ENCODE measurements at places on chromosomes 4 and X.

- no peak for DNase-seq
Measured at GRCh38 chrX:20218836-20219505, 47.7 kb downstream of the RPS6KA3 start.

DNA sequence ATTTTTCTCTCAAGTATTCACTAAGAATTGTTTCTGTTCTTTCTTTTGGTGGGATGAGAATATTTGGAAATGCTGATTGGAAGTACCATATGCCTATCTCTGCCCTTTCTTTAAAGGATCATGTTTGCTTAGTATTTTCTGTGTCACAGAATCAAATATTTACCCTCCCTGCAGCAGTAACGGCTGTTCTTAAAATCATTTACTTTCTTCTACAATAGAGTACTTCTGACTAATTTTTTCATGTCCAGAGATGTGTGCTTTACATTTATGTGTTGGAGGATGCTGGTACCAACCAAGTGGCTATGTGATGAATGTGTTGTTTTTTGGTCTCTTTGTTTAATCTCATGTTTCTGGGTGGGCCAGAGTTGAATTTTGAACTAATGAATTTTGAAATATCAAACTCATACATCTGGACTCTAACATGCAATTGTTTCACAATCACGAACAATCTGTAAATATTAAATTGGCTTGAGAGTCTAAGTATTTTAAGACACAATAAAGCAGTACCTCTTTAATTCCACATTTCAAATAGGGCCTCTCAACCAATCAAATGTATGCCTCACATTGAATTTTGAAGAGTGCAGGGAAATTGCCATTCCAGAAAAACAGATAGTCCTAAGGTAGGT, 59.4 kb upstream of the ARSJ start:
- no peak for DNase-seq

GRCh38 chr4:40886931-40887763, 137.4 kb downstream of the NSUN7 start:
- DNase-seq = no peak

DNA sequence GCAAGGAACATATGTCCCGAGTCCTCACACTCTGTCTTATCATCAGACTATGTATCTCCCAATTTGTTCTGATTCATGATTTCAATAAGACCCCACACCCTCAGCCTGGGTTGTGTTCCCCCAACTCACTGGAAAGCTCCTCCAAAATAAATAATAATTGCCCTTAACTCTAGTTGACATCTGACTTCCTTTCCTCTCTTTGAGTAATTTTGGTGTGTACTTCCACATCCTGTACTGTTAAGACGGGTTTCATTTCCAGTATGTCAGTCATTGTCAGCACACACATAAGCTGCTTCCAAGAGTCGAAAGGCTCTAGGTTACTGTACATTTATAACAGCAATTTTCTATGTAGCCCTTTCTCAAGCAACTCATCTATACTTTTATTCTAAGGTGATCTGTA, 52.2 kb upstream of the C1QTNF7 start:
- DNase-seq = no peak

GRCh38 chr4:165060938-165061337, 7.3 kb downstream of the TRIM75 start:
- DNase-seq = no peak

DNA sequence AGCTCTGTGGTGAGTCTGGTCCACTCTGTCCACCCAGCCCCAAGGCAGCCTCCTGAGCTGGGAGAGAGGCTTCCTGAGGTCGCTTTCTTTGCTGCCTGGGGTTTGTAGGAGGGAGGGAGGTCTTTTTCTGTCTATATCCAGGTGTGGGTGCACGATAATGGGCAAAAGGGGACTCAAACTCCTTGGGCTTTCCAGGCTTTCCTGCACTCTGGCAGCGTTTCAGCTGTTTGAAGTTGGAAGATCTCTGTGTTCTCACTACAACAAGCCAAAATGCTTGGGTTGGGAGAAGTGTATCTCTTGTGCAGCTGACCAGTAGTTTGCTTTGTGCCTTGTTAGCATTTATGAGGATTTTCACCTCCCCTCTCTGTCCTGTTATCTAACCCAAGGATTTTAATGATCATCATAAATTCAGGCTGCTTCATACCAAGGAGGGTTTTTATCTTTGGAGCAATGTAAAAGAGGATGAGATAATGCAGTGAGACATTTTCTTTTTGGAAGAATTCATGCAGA, 126.3 kb downstream of the REPS2 start:
- DNase-seq = no peak

DNA sequence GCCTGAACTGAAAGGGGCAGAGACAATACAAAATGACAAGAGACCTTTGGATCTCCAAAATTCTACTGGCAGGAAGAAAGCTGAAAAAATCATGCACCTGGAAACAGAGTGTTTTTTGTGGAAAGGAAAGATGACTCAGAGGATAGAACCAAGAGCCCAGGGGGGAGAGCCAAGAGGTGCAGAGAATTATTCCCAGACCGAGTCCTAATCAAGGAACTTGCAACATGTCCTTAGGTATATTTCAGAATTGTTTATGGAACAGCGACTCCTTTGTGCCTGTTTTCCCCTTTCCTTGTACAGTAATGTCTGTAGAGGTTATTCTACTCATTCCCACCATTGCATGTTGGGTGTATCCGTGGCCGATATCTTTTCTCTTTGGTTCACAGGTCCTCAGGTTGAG, 71.7 kb downstream of the YIPF6 start:
- DNase-seq = no peak

DNA sequence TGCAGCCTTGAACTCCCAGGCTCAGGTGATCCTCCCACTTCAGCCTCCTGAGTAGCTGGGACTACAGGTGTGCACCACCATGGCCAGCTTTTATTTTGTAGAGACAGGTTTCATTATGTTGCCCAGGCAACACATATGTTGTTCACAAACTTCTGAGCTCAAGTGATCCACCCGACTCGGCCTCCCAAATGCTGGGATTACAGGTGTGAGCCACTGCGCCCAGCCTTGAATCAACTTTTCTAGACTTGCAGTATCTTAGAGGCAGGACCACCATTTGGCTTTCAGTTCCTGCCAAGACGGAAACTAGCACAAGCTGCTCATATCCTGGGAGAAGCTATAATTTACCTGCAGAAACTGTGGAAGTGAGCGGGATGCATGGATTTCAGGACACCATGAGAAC, 19.9 kb downstream of the NAT8L start:
- DNase-seq = no peak

GRCh38 chr4:13537832-13538177, 6.5 kb downstream of the NKX3-2 start:
- DNase-seq = no peak

GRCh38 chr4:73943555-73943954, 38.3 kb downstream of the PF4 start:
- DNase-seq = no peak

DNA sequence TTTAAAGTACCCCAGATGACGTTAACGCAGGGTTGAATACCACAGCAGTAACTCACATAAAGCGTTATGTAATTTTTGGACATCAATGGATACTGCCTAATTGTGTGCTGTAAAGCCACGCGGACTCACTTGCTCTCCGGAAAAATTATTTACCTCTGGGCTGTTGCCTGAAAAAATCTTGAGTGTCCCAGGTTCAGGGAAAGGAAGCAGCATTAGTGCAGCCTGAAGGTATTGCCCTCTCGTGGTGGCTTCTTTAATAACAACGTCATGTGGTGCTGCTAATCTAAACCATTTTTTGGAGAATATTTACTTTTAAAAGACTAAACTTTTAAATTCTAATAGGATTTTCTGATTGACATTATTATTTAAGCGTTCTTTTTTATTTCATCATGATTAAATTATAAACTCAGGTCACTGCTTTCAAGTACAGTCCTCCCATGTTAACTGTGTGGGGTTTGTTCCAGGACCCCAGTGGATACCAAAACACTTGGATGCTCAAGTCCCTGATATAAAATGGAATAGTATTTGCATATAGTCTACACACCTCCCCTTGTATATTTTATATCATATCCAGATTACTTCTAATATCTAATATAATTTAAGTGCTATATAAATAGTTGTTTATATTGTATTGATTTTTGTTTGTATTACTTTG, 384.8 kb downstream of the FAM133A start:
- no peak for DNase-seq

DNA sequence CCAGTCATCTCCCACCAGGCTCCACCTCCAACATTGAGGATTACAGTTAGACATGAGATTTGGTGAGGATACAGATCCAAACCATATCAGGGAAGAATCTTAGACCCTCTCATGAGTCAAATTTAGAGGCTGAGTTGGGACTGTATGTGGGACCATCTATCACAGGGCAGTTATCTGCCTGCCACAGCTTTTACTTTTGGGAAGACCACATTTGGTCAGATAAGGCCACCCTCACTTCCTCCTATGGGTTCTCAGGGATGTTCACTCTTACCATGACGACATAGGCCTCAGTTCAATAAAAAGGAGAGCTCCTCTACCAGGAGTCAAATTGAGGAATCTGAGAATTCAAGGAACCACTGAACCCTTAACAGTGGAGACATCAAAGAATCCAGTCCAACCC, 2.1 kb downstream of the MAGEB2 start:
- no peak for DNase-seq

DNA sequence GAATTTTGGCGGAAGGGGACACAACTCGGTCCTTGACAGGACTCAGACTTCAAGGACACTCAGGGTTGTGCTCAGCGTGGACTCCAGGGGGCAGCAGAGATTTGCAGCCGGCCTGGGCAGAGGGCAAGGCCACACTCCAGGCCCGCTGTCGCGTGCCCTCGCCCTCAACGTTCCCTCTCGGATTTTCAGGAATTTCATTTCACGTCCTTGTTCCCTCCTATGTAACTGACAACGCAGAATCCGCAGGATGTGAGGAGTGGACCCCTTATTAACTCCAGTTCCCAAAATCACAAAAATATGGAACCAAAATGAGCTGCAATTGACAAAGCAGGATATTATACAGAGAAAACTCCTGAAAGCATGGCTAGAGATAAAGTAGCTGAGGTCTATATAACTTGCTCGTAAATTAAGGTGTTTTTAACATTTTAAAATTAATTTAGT, 21.0 kb upstream of the DCTD start:
- no peak for DNase-seq

DNA sequence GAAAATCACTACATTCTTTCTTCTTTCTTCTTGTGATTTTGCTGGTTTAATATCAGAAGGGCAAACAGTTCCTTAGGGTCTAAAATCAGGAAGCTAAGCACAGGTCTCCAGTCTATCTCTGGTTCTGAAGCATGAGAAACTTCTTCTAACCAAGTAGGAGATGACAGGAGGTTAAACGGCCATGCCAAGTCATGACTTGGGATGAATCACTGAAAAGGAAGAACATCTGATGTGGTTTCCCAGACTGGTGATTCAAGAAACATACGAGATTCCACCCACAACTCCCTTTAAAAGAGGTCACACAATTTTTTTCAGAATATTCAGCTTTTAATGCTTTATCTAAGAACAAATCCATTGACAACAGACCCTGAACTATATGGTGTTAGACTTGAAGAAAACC, 684.0 kb upstream of the PRKX start:
- DNase-seq = no peak

GRCh38 chrX:9532349-9532748, 67.5 kb downstream of the TBL1X start:
- DNase-seq = no peak

DNA sequence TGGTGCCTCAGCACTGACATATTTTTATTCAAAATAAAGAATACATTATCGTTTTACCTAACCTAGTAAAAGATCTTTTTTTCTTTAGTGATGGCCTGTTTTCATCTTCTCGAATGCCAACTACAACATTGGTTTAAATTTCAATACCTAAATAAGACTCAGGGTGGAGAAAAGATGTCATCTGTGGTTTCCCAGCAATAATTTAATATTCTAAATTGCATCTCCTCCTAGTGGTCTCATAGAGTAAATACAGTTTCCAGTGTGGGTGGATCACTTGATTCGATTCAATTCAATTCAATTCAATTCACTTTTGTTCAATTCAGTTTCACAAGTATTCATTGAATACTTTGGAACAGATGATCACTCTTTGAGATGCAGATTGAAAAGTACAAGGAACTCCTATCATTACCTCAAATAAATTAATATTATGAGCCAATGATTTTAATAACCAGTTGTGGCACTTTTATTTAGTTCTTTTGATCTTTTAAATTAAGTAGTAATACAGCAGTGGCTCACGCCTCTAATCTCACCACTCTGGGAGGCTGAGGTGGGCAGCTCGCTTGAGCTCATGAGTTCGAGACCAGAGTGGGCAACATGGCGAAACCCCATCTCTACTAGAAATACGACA, 427.2 kb downstream of the FAT4 start:
- no peak for DNase-seq

- DNase-seq = no peak
Measured at GRCh38 chrX:110750526-110751189, 45.0 kb downstream of the CHRDL1 start.

DNA sequence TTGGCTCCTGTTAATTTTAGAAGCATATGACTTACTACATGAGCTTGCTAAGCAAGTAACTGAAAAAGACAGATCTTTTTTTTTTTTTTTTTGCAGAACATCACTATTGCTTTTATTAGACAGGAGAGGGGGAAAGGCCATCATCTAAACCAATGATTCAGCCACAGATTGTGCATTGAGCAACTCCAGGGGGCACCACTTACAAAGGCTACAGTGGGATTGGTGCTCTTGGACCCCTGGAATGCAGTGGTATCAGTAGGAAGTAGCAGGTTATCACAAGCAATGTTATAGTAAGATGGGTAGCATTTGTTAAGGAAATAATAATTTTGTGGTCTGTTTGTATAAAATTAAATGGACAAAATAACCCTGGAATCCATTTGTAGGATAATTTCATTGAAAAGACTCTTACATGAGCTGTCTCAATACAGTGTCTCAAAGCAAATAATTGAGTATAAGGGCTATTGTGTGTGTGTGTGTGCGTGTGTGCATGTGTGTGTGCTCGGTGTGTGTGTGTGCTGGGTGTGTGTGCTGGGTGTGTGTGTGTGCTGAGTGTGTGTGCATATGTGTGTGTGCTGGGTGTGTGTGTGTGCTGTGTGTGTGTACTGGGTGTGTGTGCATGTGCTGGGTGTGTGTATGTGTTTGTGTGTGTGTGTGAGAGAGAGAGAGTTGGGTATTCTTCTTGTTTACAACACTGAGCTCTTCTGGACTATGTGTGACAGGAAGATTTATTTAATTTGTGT, 296.3 kb downstream of the PCDH7 start:
- no peak for DNase-seq

GRCh38 chr4:3679071-3679825, 86.9 kb upstream of the ADRA2C start:
- DNase-seq = no peak

DNA sequence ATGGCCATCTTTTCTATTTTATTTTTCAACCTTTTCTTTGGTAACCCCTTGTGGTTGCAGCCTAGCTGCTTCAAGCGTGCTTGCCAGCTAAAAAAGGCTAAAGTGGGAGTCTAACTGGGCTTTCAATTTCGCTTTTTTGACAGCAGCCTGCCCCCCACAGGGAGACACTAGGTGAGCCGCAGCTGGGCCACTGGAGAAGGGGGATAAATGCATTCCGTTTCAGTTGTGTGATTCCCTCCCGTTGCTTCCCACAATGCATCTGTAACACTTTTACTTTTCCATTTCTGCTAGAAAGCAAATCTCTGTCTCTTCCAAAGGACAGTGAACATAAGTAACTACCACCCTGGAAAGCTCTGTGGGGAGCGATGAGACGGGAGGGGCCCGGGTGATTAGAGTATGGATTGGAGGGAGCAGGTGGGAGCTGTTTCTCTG, 86.3 kb upstream of the RAPGEF2 start:
- DNase-seq = no peak

Measured in NCI-H1436 treated with DMSO at 0.1 percent for 48 hours (cell line).